ENCODE measurements at places on chromosomes 13 and 19.
A peak's percentile ranks its signal among the peaks of the same experiment; 100 is the strongest.

DNA sequence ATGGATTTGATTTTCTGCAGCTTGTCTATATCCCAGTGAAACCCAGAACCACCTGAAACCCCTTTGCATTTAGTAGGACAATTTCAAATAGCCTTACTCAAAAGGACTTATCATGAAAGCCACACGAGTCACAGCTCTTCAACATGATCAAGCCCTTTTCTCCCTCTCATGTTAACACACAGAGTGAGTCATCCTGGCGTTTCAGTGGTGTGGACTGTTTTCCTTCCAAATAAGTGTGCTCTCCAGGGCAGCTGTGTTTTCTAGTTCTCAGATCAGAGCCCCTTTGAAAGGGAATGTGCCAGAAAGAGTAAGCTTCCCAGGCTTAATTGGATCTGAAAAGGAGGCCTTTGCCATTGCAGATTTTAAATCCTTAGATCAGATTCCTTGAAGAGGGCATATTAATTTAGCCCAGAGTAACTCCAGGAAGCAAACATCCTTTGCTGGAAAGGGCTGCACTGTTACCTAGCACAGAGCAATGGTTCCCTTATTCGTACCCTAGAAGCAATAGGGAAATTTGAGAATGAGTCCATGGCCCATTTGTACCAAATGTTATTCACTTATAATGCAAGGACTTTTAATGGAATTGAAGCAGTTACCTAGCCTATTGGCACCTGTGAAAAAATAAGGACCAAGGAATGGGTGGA is 51.3 kb downstream of the ERICH6B start:
- no peak for DNase-seq

DNA sequence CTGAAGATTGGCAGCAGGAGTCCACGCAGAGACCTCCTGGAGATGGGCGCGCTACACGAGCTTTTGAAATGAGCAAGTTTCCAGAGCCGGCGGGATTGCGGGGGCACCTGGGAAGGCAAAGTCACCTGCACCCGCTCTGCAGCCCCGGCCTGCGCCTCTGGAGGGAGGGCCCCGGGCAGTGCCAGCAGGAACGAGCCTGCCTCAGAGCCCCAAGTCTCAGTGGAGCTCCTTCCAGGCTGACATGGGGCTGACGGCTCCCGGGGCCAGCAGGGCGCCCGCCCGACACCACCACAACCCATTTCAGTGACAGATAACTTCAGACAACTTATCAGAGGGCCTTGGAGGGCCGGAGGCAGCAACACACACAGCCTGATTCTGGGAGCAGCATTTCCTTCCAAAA is 45.0 kb downstream of the RASA3 start:
- no peak for DNase-seq

- DNase-seq, result no peak
Measured at GRCh38 chr13:47718556-47718955, 282.5 kb downstream of the SUCLA2 start.

DNA sequence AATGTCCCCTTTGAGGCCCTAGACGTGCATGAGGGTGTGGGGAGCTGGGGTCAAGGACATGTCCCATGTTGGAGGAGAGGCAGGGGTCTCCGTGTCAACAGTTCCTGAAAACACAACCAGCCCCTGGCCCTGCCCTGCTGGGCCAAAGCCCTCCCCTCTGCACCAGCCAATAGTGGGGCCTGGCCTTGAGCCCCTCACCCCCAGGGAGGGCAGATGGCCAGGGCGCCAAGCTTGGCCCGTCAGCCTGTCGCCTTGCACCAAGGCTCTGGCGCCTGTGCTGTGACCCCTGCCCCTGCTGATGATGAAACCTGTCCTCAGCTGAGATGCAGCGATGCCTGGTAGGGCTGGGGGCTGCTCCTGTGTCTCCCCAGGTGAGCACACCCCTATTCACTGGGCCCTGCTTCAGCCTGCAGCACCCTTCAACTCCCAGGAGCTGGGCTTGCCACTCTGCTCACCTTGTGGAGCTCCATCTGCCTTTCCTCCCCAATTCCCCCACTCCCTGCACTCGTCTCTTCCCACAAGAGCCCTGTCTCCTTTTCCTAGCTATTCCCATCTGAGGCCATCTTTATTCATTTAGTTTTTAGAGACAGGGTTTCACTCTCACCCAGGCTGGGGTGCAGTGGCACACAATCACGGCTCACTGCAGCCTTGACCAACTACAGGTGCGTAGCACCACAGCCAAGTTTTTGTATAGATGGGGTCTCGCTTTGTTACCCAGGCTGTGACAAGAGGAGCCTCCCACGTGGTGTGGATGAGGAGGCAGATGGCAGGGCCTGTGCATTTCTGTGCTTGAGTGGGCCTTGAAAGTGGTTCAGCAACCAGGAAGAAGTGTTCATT is 2.1 kb upstream of the HAMP start:
- no peak for DNase-seq

GRCh38 chr13:79485014-79485811 is 4.3 kb downstream of the NDFIP2 start:
- no peak for DNase-seq

- no peak for DNase-seq
Measured at GRCh38 chr13:102584434-102584833, 12.4 kb upstream of the TPP2 start.

GRCh38 chr13:48234566-48235340 is 1.7 kb downstream of the ITM2B start:
- DNase-seq, result peak; percentile 41

- DNase-seq, result no peak
Measured at GRCh38 chr19:2549701-2550191, 73.8 kb downstream of the GADD45B start.

DNA sequence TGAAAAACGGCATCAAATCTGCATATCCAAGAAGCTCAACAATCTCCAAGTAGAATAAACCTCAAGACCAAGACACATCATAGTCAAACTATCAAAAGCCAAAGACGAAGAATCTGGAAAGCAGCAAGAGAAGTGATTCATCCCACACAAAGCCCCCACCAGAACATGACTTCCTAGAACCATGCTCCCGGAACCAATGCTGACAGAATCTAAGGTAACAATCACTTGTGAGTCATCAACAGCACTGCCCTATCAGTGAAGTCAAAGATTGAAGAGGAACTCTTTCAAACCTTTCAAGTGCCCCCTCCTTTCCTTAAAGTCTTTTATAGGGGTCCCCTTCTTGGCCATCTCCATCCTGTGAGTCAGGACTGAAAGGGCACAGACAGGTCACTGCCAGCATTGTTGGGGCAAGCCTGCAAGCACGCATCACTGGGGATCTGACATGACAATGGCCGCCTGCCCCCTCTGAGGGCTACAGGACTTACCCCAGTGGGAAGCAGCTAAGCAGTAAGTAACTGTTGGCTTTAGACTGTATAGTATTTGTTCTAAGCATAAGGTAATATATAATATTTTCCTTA is at the start of gene CCDC70:
CCDC70 (plus strand) TSS at position 247 of the 578 bp plus-strand sequence. CDS start 3,443 bp downstream, outside the sequence.
- DNase-seq, result peak; percentile 26

DNA sequence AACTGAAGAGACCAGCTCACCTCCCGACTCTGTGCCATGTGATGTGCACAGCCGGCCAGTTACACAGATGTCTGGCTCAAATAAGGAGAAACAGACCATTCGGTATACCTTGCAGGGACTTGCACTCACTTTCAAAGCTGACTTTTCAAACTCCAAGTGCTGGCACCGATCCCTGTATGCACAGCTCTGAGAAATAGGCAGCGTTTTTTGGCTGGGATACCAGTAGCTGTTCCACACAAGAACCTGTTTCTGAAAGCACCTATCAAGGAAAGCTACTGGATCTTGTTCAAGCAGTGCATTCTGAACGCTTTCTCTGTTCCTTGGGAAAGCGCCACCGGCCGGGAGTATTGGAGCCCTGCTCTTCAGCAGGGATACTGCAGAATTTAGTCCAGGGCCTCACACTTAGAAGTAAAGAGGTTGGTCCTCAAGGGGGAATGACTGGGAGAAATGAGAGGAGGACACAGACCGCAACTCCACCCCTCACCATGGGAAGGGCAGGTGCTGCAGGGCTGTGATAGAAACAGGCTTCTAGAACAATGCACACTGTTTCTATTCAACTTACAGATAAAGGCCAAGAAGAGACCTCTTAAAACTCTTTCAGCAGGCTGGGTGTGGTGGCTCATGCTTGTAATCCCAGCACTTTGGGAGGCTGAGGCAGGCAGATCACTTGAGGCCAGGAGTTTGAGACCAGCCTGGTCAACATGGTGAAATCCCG is 53.6 kb upstream of the PABPC3 start:
- no peak for DNase-seq

- DNase-seq, result no peak
Measured at GRCh38 chr13:114021464-114022308, 47.8 kb upstream of the C13orf46 start.

DNA sequence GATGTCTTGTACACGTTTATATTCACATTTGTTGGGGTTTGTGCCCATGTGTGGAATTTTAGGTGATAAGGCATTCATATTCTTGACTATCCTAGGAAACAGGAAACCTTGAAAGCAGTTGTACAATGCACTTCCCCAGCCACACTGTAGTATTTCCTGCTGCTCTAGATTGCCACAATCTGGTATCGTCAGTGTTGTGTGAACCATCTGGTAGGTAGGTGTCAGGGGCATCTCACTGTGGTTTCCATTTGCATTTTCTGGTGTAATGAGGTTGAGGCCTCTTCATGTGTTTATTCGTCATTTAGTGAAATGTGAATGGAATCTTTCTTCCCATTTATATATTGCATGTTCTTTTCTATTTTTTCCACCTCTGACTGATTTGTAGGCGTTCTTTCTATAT is 76.6 kb downstream of the SCGB2B2 start:
- no peak for DNase-seq

GRCh38 chr19:42443944-42444398 is 1.2 kb upstream of the CXCL17 start:
- DNase-seq, result no peak

- no peak for DNase-seq
Measured at GRCh38 chr13:42751693-42752092, 29.7 kb upstream of the FAM216B start.

DNA sequence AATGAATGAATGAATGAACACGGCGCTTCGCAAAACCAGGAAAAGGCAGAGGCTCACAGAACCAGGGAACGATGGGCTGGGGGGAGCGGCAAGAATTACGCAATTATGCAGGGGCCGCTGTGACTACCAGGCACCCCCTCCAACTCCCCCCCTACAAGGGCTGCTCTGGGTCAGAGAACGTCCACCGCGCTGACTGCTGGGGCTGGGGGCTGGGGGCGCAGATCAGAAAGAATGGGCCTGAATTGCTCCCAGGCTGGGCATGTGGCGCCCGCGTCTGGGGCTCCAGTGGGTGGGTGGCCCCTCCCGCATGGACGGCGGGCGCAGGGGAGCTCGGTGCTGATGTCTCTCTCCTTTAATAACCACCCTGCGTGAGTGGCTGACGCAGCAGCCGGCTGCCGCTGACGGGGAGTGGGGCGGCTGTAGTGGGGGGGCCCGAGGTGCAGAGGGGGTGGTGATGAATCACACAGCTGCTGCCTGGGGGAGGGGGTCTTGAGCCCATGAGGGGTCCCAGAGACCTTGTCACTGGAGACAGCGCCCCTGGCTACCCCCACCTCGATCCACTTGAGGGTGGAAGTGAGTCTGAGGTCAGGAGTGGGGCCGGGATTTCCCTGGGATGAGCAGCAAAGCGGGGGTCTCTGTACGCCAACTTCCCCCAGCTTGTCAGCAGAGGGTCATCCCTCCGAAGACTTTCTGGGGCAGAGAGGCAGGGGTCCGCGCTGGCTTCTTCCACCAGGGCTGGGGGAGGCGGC is 1.5 kb upstream of the CIRBP start:
- no peak for DNase-seq

DNA sequence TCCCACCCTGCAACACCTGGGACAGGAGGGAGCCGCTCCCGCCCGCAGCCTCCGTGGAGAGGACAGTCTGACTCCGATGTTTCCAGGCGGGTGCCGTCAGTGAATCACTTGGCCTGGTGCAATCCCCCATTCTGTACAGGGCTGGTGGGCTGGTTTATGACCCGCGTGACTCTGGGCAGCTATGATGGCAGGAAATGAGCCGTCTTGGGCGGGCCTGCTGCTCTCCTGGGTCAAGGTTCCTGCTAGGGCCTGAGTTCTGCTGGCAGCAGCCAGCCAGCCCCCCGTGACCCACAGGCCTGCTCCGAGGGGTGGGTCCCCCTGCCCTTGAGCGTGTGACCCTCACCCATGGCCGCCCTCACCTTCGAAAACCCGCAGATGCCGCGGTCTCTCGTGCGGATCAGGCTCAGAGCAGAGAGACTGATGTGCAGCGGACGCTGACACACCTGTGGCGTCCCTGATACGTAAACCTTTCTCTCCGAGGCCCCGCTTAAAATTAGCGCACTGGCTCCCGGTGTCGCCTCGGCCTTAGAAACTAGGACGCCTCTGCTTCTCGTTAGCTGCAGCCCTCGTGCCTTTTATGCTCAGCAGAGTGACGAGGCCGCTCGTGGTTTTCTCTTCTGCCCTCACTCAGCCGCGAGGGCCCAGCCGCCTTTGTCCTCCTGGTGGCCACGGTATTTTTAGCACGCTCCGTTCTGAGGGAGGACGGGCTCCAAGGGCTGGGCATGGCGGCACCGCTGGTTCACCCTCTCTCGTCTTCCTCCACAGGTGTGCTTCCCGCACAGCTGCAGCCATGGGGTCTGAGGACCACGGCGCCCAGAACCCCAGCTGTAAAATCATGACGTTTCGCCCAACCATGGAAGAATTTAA is 63.4 kb downstream of the KDM4B start:
- no peak for DNase-seq

GRCh38 chr19:11434703-11435056 is 241 bp downstream of the ODAD3 start:
- no peak for DNase-seq

- DNase-seq, result peak; percentile 14
Measured at GRCh38 chr19:30649934-30650614, 277.9 kb downstream of the ZNF536 start.
